IMR-90 (cell line): ENCODE measurements at places on chromosomes 2 and 18. TPM values are rescaled to one million over a fixed set of nuclear protein-coding genes. Genes with fewer than 3 reads are reported as not detected.
A peak's percentile ranks its signal among the peaks of the same experiment; 100 is the strongest.

ARHGEF33 gene
- 0.18 and 0.28 TPM in 2 replicates for total RNA-seq

QPCT gene
- 2.2 TPM in 2 replicates for total RNA-seq

C2orf74 gene
- total RNA-seq: 8.4 and 10.3 TPM in 2 replicates

B4GALT6 gene
- 0.83 and 3.9 TPM in 2 replicates for total RNA-seq

GRCh38 chr2:10230499-10230898, 72.2 kb upstream of the HPCAL1 start:
- DNase-seq: no peak

- DNase-seq: no peak
Observed at GRCh38 chr2:211407076-211407475, 850.7 kb downstream of the CPS1 start.

- no peak for DNase-seq
Observed at GRCh38 chr2:168336786-168337388, 89.5 kb upstream of the STK39 start.

GRCh38 chr2:98484652-98485452, 40.2 kb downstream of the INPP4A start:
- DNase-seq: no peak

GRCh38 chr2:155630760-155631159, 701.8 kb downstream of the NR4A2 start:
- DNase-seq: no peak

DNA sequence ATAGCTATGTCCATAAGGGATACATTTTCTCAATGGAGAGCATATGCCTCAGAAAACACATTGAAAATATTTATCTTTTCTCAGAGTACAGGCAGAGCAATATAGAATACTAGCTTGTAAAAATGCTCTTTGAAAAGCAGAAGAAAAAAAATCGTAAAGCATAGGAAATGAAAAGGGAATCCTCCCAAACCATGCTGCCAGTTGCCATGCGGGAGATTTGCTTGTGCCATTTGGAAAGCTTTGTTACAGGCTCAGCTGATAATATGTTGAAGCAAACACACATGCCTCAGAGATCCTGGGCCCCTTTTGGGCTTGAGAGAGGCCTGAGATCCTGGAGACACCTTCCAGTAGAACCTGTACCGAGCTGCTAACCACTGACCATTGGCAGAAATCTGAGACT, 697.1 kb downstream of the BCL11A start:
- no peak for DNase-seq

GRCh38 chr2:117720765-117721164, 93.7 kb upstream of the DDX18 start:
- DNase-seq: no peak

GRCh38 chr2:236887953-236888793, 197.5 kb upstream of the COPS8 start:
- DNase-seq: no peak

GRCh38 chr2:228469721-228470120, 288.2 kb upstream of the SPHKAP start:
- DNase-seq: no peak

DNA sequence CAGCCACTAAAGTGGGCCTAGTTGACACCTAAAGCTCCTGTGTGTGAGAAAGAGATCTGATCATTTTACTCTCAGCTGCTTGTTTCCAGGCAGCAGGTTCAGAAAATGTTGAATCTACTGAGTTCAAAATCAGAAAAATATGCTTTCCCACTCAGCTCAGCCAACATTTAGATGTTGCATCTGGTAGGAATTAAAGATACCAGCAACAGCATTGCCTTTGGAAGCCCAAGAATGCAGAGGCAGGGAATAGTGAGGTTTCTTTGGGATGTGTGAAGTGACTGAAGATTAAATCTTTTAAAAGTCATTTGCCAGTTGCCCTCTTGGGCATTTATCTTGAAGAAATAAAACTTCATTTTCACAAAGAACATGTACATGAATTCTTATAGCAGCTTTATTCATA, 33.9 kb upstream of the DOCK10 start:
- peak; percentile 32 for DNase-seq

- DNase-seq: no peak
Observed at GRCh38 chr18:2687390-2688001, 32.0 kb downstream of the SMCHD1 start.

GRCh38 chr2:115299199-115299598, 856.8 kb downstream of the DPP10 start:
- DNase-seq: no peak
